ENCODE measurements at places on chromosomes 1 and 21. TPM values are rescaled to one million over a fixed set of nuclear protein-coding genes. Genes with fewer than 3 reads are reported as not detected.

The PKP1 gene
- total RNA-seq: 0.03 TPM

The FCAMR gene
- 0.60 TPM for total RNA-seq

GRCh38 chr1:69320757-69321211 is 246.9 kb upstream of the LRRC7 start:
- no peak for DNase-seq

The EDARADD gene
- 0.20 TPM for total RNA-seq

DNA sequence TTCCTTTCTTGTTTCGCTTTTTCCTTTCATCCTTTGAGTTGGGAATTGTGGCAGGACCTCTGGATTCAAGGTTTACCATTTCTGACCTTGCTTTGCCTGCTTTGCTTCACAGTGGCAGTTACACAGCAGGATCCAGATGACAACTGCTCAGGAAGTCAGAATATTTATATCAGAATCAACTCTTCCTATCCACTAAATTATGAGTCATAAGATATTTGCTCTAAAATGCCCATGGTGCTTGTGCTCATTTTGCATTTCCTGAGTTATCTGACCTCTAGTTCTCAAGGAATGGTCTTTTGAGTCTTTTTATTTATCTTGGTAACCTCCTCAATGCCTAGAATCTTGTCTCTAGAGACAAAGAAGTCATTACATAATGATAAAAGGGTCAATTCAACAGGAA is 290.8 kb downstream of the LRRC7 start:
- no peak for DNase-seq

GRCh38 chr21:40404396-40404800 is 442.6 kb downstream of the DSCAM start:
- DNase-seq: no peak

The FMO2 gene
- 8.1 TPM for total RNA-seq

- peak; percentile 74 for DNase-seq
Measured at GRCh38 chr1:197774466-197775281, 606 bp downstream of the DENND1B start.

GRCh38 chr1:44806025-44806703 is 987 bp downstream of the DYNLT4 start:
- no peak for DNase-seq

GRCh38 chr1:243686159-243686558 is 163.9 kb downstream of the AKT3 start:
- DNase-seq: no peak

The CDC73 gene
- total RNA-seq: 17.9 TPM

DNA sequence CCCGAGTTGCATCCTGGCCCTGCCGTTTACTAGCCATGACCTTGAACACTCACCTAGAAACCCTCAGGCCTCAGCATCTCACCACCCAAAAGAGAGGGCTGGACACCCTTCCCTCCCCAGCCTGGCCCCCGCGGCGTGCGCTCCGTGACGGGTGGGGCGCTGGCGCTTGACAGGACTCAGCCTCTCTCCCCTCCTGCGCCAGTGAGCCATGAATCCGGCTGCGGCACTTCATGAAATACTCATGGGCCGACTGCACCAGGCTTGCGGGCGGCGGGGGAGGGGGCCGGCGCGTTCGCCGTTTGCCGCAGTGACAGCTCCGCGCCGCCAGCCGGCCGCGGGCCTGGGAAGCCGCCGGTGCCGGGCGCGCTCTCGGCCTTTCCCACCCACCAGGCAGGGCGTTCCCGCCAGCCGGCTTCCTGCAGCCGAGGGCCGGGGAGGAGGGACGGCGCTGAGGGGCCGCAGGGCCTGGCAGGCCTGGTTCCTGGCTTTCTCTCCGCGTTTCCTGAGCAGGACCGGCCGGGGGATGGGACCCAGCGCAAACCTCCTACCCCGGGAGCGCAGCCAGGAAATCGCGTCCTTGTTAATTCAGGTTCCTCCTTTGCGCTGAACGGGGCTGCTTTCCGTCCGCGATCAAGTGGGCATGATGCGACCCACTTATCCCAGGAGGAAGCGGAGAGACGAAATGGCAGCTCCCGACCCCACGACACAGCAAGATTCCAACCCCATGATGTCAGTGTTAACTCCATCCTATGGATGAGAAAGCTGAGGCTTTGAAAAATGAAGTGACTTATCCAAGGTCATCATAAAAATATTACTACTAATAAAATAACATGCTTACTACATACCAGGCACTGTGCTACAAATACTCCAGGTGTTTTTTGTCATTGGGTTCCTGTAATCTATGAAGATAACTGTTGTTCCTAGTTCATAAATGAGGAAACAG is 9.1 kb upstream of the LUZP1 start:
- peak; percentile 70 for DNase-seq

The NHLH1 gene
- 0.10 TPM for total RNA-seq

DNA sequence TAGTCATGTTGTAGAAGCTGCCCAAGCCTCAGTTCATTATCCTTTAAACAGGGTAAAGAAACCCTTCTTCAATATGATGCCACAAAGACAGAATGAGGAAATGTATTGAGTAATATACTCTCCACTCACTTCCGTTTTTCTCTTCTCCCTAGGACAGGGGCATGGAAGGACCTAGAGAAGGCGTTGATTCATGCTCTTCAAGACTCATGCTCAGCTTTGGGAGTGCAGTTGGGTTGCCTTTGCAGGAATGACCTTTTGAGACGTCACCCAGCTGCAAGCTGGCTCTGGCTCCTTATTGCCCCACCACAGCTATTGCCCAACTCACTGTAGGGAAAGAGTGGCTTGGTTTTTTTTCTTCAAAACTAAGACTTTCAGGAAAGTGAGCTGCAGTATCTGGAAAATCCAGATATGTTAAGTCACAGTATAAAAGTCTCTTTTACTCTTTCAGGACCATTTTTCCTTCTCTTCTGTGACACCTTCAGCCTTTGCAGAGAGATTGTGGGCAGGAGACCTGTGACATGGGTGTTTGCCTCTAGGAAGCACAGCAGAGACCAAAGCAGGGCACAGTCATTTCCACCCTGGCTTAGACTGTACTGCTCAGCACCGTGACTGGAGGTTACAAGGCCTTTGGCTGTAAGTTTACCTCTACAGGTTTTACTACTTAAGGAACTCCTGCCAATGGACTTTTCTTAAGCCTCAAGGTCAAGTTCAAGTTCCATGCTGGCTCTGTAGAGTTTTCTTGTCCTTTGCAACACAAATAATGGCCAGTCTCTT is 39.5 kb downstream of the XCL2 start:
- DNase-seq: peak; percentile 75

The ORC1 gene
- 0.38 TPM for total RNA-seq

DNA sequence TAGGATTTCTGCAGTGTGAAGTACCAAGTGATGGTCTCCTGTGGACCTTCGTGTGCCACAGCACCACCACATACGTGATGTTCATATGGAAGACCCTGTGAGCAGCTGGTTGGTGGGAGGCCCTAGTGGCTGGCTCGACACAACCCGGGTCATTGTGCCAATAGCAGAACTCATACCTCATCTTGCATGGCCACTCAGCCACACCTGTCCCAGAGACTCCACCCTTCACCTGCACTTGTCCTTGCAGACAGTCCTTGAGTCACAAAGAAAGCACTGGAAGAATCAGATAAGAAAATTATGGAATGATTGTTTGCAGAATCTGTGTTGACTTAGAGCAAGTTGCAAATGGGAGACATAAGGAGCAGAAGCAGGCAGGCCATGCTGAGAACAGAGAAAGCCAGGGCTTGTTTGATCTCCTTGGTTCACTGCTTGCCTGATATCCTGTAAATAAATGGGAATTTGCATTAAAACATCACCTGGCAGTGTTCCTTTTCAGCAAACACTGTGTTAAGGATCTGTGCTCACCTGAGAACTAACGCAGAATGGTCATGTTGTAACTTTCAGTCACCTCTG is 307.7 kb downstream of the SIPA1L2 start:
- DNase-seq: no peak

- DNase-seq: no peak
Measured at GRCh38 chr21:28136656-28137255, 855.9 kb downstream of the LTN1 start.

GRCh38 chr21:24367936-24368335 is 1239.3 kb downstream of the MRPL39 start:
- no peak for DNase-seq

GRCh38 chr1:183315991-183316758 is 102.0 kb downstream of the NMNAT2 start:
- DNase-seq: no peak

GRCh38 chr1:50930193-50930592 is 29.9 kb downstream of the FAF1 start:
- no peak for DNase-seq

DNA sequence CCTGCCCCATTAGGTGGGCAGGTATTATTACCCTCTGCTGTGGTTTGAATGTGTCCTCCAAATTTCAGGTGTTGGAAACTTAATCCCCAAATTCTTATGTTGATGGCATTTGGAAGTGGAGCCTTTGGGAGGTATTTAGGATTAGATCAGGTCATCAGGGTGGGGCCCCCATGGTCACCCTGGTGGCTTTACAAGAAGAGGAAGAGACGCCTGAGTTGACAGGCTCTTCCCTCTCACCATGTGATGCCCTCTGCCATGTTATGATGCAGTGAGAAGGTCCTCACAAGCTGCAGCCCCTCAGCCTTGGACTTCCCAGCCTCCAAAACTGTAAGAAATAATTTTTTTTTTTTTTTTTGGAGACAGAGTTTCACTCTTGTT is 8.8 kb upstream of the THEMIS2 start:
- no peak for DNase-seq
